ENCODE measurements at places on chromosomes 5 and 9.

DNA sequence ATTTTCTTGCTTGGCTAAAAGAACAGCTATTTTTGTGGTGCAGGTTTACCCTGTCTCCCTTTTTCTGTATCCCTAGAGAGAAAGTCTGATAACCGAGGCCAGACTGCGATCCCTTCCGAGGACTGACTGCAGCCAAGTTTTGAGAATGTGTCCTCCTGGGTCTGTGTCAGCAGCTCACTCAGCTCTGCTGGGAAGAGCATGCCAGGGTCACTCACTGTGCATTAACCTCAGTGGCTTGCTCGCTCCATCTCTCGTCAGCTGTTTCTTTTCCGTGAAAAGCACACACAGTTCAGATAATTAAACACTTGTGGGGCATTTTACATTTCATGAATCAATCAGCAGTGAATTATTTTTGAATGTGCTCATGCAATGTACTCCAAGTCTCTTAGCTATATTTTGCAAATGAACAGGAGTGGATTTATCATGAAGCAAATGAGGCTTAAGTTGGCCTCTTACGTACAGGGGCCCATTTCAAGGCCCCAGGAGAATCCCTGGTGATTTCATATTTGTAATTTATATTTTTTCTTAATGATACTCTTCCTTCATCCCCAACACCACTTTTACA, 252.1 kb downstream of the SMARCA2 start:
- DNase-seq: no peak

GRCh38 chr9:82024908-82025307, 36.3 kb downstream of the SPATA31D1 start:
- no peak for DNase-seq

DNA sequence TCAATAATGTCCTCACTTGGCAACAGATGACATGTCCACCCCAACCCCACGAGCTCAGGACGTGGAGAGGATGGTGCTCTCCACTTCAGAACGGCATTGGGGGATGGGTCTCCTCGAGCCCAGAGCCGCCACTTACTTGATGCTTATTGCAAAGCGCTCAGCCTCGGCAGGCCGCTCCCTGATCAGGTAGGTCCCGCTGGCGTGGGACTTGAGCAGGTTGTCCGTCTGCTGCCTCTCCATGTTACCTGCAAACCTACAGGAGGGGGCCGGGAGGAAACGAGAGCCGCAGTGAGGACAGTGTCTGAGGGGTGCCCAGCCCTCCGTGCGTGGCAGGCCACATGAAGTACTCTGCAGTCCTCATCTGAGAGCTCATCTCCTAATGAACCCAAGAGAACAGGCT, 36.6 kb upstream of the SARDH start:
- no peak for DNase-seq

DNA sequence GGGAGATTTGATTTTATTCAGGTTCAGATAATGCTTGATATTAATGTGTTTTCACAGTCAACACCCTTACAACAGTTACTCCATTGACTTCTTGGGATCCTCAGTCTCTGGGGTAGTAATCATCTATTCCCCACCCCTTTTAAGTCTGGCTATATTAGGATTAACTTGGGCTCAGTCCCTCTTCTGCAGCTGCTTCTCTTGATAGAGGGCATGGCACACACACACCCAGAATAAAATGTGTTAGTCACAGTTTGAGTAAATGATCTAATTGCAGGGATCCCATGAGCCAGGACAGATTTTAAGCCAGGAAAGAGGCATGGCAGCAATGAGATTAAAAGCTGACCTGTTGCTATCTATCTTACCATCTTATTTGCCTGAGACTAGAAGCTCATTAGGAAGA, 53.7 kb upstream of the VLDLR start:
- no peak for DNase-seq

- no peak for DNase-seq
Measured at GRCh38 chr9:87771316-87772006, 45.5 kb downstream of the CTSL start.

GRCh38 chr5:132044207-132044606, 16.2 kb upstream of the IL3 start:
- no peak for DNase-seq

DNA sequence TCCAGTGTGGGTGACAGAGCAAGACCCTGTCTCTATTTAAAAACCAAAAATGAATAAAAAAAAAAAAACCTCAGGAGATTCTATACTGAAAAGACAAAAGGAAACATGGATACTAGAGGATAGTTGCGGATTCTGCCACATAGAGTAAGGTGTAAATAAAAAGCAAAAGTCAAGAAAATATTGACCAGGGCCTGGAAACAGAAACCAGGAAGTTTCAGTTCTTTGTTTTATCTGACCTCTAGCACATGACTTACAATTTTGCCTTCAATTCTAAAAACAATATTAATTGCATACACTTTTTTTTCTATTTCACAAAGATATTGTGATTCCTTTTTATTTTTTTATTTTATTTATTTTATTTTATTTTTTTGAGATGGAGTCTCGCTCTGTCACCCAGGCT, 96.2 kb upstream of the NMUR2 start:
- no peak for DNase-seq

GRCh38 chr9:93172666-93173364, 11.1 kb upstream of the WNK2 start:
- DNase-seq: no peak

DNA sequence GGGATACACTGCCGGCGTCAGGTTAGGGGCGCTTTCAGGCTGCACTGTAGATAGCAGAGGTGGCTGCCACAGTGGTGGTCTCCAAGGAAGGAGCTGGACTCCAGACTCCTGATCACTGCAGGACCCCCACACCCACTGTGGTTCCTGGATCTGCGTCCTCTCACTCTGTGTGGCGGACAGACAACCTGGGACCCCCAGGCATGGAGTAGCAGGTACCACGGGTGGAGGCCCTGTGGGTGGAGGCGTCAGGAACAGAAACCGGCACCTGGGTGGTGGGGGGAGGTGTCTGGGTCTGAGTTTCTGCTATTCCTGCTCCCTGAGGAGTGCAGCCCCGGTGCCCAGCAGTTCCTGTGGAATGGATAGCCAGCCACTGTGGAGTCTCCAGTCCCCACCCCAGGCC, 75.1 kb upstream of the PCAT7 start:
- DNase-seq: no peak

DNA sequence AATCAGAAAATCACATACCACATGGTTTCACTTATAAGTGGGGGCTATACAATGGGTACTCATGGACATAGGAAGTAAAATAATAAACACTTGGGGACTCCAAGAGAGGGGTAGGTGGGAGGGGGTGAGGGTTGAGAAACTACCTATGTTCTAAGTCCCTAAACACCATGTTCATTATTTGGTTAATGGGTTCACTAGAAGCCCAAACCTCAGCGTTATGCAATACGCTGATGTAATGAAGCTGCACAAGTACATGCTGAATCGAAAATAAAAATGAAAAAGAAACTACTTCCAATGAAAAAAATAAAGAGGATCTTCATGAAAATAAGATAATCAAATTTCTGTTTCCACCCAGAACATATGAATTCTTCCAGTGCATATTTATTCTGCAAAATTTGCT, 208.5 kb downstream of the TMEM161B start:
- DNase-seq: no peak

- peak; percentile 57 for DNase-seq
Measured at GRCh38 chr5:127564002-127564769, 46.7 kb downstream of the PRRC1 start.

GRCh38 chr5:1801222-1801966, at the start of gene NDUFS6:
NDUFS6 (plus strand) TSS chr5:1801407; CDS start chr5:1801418, 11 bp downstream.
- peak; percentile 46 for DNase-seq

DNA sequence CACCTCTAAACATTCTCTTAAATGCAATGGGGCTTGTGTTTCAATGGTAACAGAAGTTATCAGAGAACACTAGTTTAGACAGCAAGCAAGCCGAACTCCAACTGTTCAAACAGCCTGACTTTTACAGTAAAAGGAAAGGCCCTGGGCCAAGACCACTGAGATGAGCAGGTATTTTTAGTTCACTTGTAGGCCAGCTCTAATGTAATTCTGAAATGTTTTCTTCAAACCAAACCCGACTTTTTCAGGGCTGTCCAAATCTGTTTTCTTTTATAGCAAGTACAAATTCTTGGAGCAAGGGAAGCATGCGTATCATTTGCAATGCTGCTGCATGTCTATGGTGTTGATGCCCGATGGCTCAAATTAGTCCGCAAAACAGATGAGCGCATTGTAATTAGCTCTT, 192.9 kb downstream of the SLF1 start:
- DNase-seq: no peak

DNA sequence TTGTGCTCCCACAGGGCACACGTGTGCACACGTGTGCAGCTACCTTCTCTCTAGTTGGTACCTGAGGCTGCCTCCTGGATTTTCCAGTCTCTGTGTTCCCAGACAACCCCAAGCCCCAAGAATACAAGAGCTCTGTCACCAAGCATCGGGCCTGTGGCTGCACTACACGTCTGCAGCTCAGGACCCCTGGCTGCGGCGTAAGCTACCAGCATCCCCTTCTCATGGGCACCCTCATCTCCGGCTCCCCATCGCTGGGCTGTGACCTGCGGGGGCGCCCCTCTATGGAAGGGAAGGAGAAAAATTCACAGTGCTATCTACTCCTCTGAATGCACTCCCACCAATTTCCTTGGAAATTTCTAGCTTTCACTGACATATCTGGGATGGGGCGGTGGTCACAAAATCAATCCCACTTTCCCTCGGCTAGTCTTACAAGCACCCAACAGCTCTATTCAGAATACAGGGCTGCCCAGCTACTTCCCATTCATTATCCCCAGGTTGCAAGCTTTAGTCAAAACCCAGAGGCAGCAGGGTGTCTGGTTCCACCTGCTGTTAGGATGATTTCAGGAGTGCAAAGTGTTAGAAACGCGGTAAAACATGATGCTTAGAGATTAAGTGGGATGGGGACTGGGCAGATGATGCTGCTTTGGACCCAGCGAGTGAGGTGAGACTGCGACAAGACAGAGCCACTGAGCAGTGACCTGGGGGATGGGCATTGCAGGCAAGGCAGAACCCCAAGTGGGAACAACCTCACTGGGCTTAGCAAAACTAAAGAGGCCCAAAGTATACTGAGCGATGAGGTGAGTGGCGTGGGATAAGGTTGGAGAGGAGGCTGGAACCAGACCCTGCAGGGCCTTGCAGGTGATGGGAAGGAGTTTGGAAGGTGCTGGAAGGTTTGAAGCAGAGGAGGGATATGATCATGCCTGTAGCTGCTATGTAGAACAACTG, 121.7 kb downstream of the KCNIP1 start:
- no peak for DNase-seq

DNA sequence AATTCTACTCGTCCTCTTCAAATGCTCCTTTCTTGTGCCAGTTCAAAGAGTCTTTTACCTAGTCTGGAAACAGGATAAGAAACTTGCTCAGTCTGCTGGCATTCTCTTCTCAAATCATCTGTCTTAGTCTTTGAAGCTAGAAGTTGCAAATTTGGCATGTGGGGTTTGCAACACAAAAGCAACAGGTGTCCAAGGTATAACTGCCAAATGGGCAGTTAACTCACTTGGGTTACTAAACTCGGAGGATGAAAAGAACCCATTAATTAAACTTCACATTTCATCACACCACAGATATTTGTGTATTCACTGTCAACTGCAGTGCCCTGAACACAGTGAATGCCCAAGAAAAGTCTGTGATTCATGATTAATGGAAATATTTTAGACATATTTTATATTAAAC, 108.0 kb upstream of the TARS1 start:
- DNase-seq: no peak

DNA sequence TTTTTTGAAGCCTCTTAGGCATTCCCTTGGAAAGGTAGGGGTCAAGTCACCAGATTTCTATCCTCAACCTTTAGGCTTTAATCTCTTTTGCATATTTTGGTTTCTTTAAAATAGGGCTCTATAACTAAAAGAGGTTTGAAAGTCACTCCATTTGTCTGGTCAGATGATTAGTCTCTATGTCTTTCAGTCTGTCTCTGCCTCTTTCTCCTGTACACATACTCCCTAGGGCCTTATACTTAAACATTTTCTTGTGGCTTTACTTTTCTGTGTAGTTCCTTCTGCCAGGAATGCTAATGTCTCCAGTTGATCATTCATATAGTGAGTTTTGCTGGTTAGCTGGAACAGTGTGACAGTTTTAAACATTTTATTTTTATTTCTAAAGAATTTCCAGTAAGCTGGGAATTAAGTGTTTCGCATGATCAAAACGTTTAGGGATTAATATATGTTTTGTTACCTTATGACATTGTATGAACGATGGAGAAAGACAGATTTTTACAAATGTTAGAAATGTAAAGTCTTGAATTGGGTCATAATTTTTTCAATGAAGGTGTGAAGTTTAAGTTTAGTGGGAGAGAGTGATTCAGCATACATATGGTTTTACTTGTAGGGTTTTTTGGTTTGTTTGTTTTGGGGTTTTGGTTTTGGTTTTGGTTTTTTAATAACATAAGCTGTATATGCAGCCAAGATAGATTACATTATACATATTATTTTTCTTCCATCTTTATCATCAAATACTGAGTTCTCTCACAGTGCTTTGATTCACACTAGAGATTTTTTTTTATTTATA, 90.6 kb downstream of the ZCCHC7 start:
- DNase-seq: no peak

DNA sequence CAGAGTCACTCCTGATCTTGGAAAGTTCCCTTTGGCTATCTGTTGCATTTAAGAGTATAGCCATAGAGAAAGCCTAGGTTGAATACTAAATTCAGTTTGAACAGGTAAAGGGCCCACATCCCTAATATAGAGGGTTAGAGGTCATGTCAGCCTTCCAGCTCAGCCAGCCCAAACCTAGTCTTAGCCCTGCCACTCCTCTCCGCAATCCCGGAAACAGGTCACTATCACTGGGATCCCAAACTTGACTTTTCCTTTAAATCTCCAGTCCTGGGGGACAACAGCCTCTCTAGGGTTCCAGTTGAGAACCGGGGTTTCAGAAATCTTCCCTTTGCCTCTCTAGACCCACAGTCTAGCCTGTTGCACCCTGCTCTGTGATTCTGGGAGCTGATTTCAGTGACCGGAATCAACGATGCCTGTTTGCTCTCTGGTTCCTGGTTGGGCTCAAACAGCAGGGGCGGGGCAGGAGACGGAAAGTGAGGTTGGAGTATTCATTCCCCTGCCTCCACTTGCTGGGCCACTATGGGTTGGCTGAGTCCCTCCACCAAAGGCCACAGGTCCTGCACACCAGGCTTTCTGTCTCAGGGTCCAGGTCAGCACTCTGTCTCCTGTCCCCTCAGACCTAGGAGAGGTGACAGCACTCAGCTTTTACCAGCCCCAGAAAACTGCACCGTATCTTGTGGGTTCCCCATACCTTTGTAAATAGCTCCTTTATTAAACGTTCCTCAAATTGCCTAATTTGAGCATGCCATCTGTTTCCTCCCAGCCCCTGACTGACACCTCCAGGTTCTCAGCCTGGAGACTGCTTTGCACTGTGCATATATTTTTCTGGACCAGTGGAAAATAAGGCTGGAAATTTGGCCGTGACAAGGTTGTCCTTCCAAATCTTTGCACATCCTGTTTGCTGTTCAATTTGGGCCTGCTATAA, 23.8 kb upstream of the CPEB4 start:
- no peak for DNase-seq

- DNase-seq: no peak
Measured at GRCh38 chr9:107569174-107569573, 79.6 kb upstream of the KLF4 start.

GRCh38 chr9:137158625-137159024, 11.2 kb downstream of the LRRC26 start:
- DNase-seq: no peak
